ENCODE measurements at places on chromosomes 7 and 10.

DNA sequence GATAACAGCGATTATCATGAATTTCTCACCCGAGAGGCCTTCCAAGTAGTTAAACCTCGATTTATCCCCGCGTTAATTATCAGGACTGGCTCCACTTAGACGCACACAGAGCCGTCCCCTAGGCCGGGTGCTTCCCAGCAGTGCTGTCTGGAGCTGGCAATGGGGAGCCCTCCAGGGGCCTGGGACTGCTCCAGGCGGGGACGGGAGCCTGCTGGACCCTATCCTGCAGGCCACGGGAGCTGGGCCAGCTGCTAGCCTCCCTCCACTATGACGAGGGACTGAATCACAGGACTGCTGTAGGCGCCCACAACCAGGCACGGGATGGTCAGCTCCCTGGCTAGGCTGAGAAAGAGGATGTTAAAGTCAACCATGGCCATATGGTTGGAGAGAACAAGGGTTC lies 229.1 kb downstream of the ELFN1 start:
- no peak for DNase-seq

- no peak for DNase-seq
These were observed 188.7 kb upstream of the PPP1R3A start for GRCh38 chr7:114107522-114107921.

DNA sequence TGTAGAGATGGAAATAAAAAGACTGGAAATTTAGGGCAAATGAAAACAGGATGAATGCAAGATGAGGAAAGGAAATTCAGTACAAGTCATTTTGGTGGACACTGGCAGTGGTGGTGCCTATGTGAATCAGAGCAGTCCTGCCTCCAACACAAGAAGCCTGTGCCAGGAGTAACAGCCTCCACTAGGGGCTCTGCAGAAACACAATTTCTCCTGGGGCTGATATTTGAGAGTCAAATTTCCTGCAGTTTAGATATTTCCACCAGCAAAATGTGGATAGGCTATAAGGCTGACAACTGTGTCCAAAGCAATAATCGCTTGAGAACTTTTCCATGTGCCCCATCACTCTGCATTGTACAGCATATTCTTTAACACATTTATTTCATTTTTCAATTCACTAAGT lies 4.7 kb upstream of the PLXDC2 start:
- DNase-seq: no peak

DNA sequence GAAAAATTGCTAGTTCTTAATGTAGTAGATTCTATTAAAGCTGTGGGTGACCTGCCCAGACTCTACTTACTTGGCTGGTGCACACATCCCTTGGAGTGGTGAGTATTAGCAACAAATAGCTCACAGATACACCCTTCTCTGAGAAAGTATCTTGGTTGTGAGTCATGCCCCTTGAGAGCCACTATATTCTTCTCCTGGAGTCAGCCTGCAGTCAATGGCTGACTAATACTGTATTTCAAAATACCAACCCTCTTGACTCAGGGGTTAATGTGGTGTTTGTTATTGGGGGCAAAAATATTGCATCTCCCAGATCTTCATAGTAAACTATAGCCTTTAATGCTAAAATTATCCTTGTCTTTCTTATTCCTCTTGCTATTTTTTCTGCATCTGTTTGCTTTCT lies 354.9 kb downstream of the BMPER start:
- no peak for DNase-seq

GRCh38 chr7:373818-374705 lies 84.1 kb downstream of the FOXL3 start:
- no peak for DNase-seq

DNA sequence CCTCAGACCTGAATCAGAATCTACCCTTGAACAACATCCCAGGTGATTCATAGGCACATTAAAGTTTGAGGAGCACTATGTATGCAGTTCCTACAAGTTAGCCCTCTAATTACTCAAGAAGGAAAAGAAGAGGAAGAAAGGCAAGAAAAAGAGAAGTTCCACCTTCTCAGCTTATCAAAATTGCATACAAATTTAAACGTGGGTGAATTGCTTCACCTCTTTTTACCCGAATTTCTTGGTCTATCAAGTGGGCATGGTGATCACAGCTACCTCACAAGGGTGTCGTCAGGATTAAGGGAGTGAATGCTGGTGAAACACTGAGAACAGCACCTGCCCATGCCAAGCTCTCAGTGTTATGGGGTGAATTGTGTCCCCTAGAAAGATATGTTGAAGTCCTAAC lies 43.8 kb upstream of the PAPSS2 start:
- DNase-seq: no peak

DNA sequence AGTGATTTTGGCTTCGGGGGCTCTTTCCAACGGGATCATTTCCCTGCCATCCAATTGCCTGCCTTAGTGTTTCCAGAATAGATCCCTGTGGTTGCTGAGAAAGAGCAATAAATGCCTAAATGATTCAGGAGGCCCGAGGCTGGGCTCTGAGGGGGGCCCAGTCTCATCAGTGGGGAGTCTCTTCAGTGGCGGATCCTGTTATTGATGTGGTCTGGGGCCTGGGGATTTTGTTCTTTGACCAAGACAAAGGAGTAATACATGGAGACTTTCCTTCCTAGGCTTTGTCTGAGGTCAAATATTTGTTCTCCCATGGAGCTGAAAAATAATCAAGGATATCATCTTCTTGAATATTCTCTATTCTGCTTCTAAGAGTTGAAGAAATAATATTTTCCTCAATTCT lies 40.8 kb downstream of the TAS2R41 start:
- no peak for DNase-seq

DNA sequence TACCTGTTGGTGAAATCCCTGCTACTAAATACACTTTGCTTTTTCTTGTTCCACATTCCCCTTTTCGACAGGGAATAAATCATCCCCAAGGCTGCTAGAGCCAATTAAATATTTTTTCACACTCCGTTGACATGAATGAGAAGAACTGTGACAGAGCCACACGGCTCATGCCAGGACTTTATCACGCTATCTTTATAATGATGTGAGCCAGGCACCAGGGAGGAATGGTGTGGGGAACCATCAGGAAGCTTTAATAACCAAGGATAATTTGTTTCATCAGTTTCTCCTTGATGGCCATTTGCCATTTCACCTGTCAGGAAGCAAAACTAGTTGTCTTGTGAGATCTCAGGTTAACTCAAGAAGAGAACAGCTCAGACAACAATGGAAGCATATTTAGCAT lies 193.0 kb upstream of the C7orf33 start:
- no peak for DNase-seq

GRCh38 chr10:25954851-25955250 lies 20.8 kb downstream of the MYO3A start:
- no peak for DNase-seq

GRCh38 chr10:63462442-63462841 lies 3.3 kb downstream of the JMJD1C start:
- DNase-seq: no peak

- DNase-seq: no peak
These were observed 34.7 kb upstream of the SHH start for GRCh38 chr7:155846936-155847335.

- DNase-seq: no peak
These were observed 354.7 kb downstream of the PHTF2 start for GRCh38 chr7:78153285-78153684.

- DNase-seq: no peak
These were observed 320.1 kb upstream of the NFE2L3 start for GRCh38 chr7:25831831-25832411.

- DNase-seq: no peak
These were observed 1.6 kb downstream of the TCF7L2 start for GRCh38 chr10:112951359-112952281.

DNA sequence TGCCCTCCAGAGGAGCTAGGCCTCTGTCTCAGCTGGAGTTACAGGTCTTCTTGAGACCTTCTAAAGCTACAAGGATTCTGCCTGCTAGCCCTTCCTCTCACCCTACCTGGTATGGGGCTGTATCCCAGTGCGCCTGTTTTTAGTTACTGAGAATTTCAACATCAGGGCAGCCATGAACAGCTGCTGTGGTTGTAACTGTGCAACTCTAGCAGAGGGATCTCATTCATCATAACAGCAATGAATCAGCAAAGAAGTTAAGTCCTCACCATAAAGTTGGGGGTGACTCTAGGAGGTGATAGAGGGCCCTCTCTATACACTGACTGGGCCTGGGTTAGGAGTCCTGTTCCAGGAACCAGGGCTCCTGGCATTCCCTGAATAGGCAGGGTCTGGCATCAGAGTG lies 14.0 kb upstream of the CDH23 start:
- no peak for DNase-seq

- no peak for DNase-seq
These were observed 98.5 kb downstream of the CABCOCO1 start for GRCh38 chr10:61760943-61761824.

GRCh38 chr7:31192986-31193385 lies 140.9 kb downstream of the ADCYAP1R1 start:
- DNase-seq: no peak

DNA sequence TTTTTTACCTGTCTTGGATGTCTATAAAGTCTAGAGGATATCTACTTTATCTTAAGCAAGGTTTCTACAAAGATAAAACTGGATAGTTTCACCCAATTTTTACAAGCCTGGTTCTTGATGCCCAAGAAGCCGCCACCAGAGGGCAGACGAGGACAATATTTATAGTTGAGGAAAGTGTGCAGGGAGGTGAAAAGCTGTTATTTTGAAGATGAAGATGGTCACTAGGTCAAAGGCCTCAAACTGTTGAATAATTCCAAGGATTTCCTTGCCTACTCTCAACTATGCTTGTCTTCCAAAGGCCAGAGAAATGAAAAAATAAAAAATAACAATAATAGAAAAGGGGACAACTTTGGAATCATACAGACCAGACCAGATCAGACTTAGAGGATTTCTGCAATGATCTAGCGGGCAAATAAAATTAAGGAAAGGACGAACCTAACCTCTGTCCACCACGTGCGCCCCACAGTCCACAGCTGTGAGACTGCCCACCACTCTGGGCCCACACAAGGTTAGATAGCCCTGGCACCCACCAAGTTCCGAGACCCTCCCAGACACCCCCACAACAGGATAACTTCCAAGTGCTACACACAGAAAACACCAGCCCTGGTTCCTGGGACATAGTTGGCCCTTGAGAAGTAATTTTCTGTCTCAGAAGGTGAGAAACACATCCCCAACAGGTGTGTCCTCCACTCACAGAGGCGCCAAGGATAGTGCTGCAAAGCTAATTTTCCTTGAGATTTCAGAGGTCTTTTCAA lies 2.8 kb downstream of the PKD1L1 start:
- DNase-seq: peak; percentile 64

- DNase-seq: no peak
These were observed 851 bp downstream of the MKRN1 start for GRCh38 chr7:140478246-140479061.

DNA sequence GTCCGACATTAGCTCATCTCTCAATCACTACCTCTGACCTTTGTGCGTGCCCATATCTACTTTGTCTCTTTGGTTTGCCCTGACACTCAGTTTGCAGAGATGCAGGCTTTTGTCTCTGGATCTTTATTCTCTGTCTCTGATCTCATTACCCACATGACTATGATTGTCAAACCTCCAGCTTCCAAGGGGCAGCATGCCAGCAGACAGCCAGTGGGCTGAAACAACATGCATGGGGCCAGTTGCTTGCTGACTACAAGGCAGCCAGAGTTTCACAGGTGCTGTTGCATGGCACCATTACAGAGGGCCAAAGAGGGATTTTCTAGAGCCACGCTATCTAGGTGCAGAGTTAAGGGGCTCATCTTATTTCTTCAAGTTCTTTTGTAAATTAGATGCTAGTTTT lies 146.2 kb downstream of the SPAG6 start:
- no peak for DNase-seq

GRCh38 chr10:110649347-110650264 lies 5.5 kb downstream of the RBM20 start:
- DNase-seq: no peak

DNA sequence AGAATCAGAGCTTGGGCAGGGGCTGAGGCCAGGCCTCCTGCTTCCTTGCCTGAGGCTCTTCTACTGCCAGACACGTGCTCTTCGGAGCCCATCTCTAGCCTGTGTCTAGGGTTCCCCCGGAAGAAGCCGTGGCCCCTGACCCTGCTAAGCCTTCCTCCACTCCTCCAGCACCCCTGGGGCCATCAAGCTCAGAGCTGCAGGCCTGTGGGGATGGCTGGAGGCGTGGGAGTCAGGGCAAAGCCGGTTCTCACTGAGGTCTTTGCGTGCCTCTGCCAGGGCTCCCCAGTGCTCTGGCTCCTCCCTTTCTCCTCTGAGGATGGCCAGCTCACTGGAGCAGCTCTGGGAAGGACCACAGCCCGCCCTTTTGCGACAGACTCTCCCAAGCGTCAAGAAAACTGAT lies 34.4 kb downstream of the GHRHR start:
- no peak for DNase-seq

GRCh38 chr10:287814-288213 lies 152.6 kb downstream of the ZMYND11 start:
- no peak for DNase-seq

- no peak for DNase-seq
These were observed 70.1 kb upstream of the TFEC start for GRCh38 chr7:116100626-116101025.

DNA sequence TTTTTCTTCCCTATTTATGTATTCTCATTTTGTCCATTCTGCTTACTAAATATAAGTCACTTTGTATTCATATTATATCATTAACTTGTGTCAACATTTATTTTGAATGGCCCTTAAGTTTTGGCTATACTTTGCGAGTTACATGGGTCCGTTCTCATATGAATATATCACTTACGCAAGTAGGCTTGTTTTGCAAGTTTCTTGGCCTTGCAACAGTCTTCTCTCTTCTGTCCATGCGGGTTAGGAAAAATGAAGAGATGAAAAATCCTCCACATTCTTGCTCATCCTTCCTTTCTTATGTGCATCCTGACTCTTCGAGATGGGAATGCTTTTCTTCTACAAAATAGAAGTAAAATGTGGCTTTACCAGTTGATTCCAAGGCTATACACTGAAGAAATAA lies 82.8 kb downstream of the GPR158 start:
- DNase-seq: no peak

DNA sequence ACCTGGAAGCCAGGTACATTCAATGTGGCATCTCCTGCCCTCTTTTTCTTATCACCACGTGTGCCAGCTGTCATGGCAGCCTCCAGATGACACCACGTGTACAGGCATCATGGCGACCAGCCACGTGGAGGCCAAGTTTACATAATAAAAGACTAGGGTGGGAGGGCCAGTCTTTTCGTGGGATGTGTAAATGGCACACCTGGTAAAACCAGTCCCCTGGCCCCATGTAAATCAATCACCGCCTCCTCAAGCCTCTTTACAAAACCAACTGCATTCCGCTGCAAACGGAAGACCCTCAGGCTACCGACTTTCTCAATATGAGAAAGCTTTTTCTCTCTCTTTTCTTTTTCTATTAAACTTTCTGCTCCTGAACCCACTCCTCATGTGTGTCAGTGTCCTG lies 65.1 kb upstream of the PHF14 start:
- no peak for DNase-seq

- DNase-seq: no peak
These were observed 221.3 kb upstream of the DGKB start for GRCh38 chr7:15123901-15124300.

DNA sequence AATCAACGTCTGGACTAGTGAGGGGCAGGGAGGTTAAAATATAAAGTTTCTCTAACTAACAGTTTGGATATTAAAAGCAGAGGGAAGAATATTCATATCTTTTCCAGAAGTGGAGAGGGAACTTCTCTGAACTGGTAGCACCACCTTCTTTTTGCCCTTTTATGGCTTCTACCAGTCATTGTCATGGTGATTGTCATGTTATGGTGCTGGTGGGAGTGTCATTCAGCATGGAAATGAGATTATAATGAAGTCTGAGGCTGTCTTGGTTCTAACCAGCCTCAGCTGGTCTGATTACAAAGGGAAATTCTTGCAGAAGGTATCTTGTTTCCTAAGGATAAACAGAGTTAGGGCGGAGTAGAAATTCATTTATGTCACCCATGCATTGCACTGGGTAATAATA lies 523.8 kb downstream of the ZWINT start:
- no peak for DNase-seq

Data from stimulated activated CD4-positive, alpha-beta T cell treated with anti-CD3 and anti-CD28 coated beads, TNF-alpha, amount 100 ng/mL, for 48 hours (primary cell).